ENCODE measurements at places on chromosomes 2 and 18.
A peak's percentile ranks its signal among the peaks of the same experiment; 100 is the strongest.

DNA sequence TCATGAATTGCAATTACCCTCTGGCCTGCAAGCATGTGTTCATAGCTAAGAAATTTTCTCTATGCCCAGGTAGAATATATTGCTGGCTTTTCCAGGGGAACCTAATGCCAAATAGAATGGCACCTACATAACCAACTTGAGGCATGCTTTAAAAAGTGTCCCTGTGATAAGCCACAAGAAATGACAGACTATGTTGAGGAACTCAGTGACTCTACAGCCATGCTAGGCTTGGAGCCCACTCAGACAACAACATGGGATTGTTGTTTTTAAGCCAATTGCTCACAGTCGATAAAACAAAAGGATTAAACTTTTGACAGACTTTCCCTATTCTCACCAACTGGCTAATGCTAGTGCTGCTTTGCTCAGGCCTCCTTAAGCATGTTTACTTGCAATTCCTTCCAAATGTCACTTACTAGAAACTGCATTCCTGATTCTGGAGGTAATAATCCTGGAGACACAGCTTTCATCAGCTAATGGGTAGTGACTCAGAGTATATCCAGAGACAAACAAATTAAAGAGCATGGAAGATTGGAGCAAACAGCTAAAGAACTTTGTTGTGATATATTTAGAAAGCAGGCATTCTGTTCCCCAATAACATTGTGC lies 249.0 kb downstream of the SLC8A1 start:
- DNase-seq = no peak

GRCh38 chr2:207768168-207768865 lies 1.4 kb downstream of the FZD5 start:
- peak; percentile 2 for DNase-seq

GRCh38 chr2:18399601-18400000 lies 160.9 kb downstream of the RDH14 start:
- no peak for DNase-seq

GRCh38 chr2:196899976-196900375 lies 26.5 kb downstream of the PGAP1 start:
- DNase-seq = no peak

GRCh38 chr2:1900732-1901131 lies 156.4 kb upstream of the PXDN start:
- no peak for DNase-seq

DNA sequence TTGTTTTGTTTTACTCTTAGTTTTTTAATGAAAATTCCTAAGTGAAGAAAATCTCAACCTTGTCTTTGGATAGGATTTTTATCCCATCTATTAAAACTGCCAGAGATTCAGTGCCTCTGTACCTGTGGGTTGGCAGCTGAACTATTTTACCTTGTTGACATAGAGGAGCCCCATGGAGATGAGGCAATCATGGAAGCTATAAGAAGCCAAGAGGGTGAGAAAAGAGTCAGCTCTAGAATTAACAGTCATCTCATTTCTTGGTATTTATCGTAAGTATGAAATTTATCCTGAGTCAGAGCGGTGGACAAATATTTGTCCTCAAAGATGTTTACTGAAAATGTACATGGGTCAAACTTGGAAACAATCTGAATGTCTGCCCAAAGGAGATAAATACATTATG lies 35.8 kb upstream of the PGAP1 start:
- no peak for DNase-seq

GRCh38 chr2:225573603-225574002 lies 174.1 kb downstream of the NYAP2 start:
- DNase-seq = no peak

GRCh38 chr2:40225670-40226210 lies 226.2 kb downstream of the SLC8A1 start:
- DNase-seq = no peak

DNA sequence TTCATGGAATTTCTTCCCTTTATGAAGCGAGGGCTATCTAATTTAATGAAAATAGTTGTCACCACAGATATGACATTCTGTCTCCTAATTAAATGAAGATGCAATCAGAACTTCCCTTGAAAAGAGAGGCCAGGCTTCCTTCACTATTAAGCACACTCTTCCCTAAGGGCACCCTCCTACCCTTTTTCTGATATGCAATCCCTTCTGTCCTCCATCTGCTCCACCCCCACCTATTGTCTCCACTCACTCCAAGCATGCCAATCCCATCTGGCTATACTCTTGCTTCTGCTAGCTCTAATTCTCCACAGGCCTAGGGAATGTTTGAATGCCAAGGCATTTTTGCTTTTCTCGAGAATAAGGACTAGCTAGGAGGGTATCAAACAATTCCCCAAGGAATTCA lies 818.4 kb upstream of the FSHR start:
- peak; percentile 97 for DNase-seq

GRCh38 chr2:127080938-127081755 lies 25.8 kb downstream of the BIN1 start:
- no peak for DNase-seq

GRCh38 chr2:190380962-190381412 lies 27.2 kb upstream of the MFSD6 start:
- DNase-seq = no peak

DNA sequence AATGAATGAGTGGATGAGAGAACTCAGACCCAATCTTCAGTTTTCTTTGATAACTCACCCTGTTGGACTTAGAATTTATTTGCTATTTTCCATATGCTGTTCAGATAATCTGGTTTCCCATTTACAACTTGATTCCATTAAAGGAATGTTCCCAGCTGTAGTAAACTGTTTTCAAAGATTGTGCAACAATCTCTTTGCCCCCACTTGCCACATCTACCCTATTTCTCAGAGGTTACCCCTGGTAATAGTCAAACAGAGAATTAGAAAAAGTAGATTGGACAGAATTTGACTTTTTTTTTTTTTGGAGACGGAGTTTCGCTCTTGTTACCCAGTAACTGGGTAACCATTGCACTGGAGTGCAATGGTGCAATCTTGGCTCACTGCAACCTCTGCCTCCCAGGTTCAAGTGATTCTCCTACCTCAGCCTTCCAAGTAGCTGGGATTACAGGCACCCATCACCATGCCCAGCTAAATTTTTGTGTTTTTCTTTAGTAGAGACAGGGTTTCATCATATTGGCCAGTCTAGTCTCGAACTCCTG lies 93.4 kb upstream of the SIX2 start:
- no peak for DNase-seq

DNA sequence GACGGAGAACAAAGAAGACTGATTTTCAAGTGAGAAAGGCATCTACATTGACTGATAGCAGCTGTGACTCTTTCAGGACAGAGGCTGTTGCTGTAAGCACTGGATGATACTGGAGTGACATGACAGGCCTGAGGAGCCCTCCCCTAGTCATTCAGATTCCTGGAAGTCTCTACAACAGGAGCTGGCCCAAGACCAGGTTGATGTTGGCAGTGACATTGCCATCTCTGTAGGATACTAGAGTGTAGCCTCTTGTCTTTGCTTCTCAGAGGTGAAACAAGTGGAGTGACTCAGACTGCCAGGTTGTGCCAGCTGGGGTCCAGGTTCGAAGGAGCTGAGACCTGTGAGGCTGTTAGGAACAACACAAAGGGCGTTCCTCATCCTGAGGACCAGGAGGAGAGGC lies 44.7 kb upstream of the SH3RF3 start:
- no peak for DNase-seq

DNA sequence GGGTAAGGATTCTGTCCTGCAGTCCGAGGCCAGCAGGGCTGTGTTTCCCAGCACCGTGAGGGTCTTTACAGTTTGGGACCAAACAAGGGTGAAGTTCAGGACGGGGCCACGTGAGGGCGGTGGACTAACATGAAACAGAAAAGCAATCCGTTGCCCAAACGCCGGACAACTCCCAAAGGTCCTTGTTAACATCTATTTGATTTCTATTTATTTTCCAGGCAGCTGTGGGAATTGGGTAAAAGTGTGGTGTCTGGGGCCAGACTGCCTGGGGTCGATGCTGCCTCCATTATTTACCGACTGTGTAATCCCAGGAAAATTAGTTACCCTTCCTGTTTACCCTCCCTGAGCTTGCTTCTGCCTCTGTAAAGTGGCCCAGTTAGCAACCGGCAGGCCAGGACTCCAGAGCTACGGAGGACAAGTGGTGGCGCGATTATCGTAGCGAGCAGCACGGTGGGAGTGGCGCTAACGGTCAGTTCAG lies 66.3 kb upstream of the TCF7L1 start:
- DNase-seq = no peak

DNA sequence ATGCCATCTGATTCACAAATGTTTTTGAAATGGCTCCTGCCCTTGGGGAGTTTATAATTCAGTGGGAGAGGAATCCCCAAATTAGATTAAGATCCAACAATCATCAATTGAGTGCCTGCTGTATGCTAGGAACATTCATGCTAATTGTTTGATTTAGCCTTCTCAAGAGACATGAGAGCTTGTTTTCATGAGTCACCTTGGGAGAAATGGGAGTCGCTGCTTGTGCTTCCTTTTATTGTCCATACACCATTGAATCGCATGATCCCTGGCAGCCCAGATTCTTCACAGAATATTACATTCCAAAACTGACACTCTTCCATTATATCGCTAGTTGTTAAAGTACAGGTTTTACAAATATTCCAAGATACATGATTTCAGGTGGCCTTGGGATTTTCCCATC lies 106.0 kb upstream of the MAP3K20 start:
- DNase-seq = no peak

GRCh38 chr2:119205001-119205706 lies 18.5 kb upstream of the STEAP3 start:
- DNase-seq = no peak

- DNase-seq = no peak
These were observed 154.2 kb upstream of the ZEB2 start for GRCh38 chr2:144674071-144674470.

GRCh38 chr2:232139171-232139594 lies 177.7 kb downstream of the DIS3L2 start:
- DNase-seq = no peak

- no peak for DNase-seq
These were observed 16.7 kb upstream of the LAPTM4A start for GRCh38 chr2:20067992-20068584.

GRCh38 chr18:13386891-13387801 lies 168.6 kb downstream of the LDLRAD4 start:
- no peak for DNase-seq

DNA sequence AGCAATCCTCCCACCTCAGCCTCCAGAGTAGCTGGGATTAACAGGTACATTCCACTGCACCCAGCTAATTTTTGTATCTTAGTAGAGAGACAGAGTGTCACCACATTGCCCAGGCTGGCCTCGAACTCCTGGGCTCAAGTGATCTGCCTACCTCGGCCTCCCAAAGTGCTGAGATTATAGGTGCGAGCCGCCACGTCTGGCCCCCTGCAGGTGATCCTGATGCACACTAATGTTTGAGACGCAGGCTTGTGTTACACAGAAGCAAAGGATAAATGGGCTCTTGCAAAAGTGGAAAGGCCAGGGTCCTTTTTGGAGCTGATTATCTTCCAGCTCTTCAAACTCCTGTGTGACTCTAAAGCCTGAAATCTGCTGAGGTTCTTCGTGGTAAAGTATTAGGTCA lies 84.2 kb downstream of the TGFA start:
- no peak for DNase-seq

GRCh38 chr2:175207741-175208438 lies 26.4 kb upstream of the ATP5MC3 start:
- DNase-seq = peak; percentile 79

DNA sequence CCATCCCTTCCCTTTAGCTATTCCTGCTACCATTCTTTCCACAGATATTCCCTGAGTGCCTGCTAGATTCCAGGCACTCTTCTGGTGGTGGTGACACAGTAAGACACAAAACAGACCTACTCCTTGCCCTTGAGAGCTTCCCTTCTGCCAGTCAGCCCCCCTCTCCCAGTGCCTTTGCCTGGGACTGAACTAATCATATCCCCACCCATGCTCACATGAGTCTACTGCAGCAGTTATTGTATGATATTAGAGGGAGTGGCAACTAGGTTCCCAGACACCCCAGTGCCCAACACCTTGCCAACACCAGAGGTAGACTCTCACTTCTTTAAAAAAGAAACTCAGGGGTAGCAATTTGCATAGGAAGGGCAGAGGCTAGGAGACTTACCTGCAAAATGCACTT lies 7.2 kb upstream of the LBH start:
- DNase-seq = no peak

GRCh38 chr2:176482107-176482506 lies 212.9 kb downstream of the MTX2 start:
- no peak for DNase-seq

- DNase-seq = no peak
These were observed 37.5 kb upstream of the NEB start for GRCh38 chr2:151771599-151772358.

DNA sequence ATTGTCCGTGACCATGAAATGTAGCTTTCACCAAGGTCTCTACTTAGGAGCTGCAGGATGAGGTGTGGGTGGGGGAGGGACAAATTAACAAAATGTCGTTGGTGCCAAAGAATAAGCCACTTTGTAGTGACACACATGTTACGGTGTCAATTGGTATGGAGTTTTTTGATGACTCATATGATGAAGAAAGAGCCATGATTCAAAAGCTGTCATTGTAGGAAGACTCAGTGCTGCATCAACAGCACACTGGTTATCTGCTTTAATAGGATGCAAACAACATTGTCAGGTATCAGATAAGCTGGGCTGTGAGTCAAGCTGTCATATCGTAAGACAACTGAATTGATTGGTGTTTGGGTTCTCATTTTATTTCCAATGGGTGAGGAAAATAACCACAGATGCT lies 36.6 kb upstream of the BOD1L2 start:
- no peak for DNase-seq

GRCh38 chr2:13056259-13056843 lies 339.6 kb downstream of the TRIB2 start:
- peak; percentile 9 for DNase-seq

- DNase-seq = no peak
These were observed 5.3 kb upstream of the ACADL start for GRCh38 chr2:210230518-210230917.

DNA sequence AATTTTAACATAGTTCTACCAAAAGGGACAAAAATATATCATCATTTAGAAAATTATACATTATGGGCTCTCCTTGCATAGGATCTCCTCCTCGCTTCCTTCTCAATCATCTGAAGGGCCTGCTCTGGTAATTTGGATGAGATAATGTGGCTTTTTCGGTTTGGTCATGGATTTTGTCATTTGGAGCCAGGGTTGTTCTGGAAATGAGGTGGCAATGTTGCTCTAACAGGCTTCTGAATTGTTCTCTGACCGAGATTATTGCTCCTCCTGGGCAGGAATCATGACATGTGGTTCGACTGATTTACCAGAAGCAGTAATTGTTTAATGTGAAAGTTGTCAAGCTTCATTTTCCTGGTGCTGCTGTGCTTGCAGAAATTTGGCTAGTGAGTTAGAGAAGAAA lies 194.7 kb upstream of the ERBB4 start:
- DNase-seq = no peak

DNA sequence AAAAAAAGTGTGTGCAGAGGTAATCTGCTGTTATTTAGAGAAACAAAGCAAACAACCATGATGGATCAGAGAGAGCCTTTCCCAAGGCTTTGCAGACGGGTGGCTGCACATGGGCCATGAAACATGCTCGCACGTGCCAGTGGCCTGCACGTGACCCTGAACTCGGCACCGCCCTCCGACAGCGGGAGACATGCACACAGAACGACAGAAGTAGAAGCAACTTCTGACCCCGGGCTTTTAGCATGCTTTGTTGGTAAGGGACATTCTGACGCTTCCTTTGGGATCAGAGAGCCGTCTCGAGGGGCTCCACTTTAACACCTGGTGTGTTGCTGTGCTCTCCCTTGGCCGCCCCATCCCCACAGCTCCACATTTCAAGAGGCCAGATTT lies 112.5 kb downstream of the KCNF1 start:
- DNase-seq = peak; percentile 86
